ENCODE measurements at places on chromosomes 1 and 21. TPM values are rescaled to one million over a fixed set of nuclear protein-coding genes. Genes with fewer than 3 reads are reported as not detected.

GRCh38 chr1:180254854-180255253 lies 24.8 kb downstream of the LHX4 start:
- H3K27me3 ChIP-seq, result no peaks in the 10 kb centered on the region
- no peak overlapping the region for H3K27ac ChIP-seq
- no peaks in the 10 kb centered on the region for H3K4me1 ChIP-seq
- DNase-seq, result peak; percentile 37
- no peak overlapping the region for H3K4me3 ChIP-seq
- no peaks in the 10 kb centered on the region for H3K36me3 ChIP-seq

- H3K27ac ChIP-seq, result no peak overlapping the region
- no peaks in the 10 kb centered on the region for H3K4me1 ChIP-seq
- no peaks in the 10 kb centered on the region for H3K27me3 ChIP-seq
- no peak overlapping the region for H3K4me3 ChIP-seq
Observed at GRCh38 chr1:214331827-214332423, 51.0 kb downstream of the SMYD2 start.

DNA sequence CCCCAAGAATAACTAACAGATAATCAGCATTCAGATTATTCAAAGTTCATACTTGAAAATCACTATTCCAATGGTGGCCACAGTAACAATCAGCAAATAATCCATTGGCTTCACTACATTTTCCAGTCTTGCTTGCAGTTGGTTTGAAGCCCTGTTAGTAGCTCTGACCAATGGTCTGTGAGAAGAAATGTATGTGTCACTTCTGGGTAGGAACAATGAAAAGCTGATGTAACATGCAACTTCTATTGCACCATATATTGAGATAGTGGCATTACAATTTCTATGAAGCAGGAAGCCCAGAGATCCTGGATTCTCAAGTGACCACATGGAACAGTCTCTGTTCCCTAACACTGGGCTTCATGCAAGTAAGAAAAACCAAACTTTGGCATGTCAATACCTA lies 250.9 kb upstream of the DAB1 start:
- no peak overlapping the region for H3K4me3 ChIP-seq
- no peak for DNase-seq
- H3K4me1 ChIP-seq, result no peaks in the 10 kb centered on the region

DNA sequence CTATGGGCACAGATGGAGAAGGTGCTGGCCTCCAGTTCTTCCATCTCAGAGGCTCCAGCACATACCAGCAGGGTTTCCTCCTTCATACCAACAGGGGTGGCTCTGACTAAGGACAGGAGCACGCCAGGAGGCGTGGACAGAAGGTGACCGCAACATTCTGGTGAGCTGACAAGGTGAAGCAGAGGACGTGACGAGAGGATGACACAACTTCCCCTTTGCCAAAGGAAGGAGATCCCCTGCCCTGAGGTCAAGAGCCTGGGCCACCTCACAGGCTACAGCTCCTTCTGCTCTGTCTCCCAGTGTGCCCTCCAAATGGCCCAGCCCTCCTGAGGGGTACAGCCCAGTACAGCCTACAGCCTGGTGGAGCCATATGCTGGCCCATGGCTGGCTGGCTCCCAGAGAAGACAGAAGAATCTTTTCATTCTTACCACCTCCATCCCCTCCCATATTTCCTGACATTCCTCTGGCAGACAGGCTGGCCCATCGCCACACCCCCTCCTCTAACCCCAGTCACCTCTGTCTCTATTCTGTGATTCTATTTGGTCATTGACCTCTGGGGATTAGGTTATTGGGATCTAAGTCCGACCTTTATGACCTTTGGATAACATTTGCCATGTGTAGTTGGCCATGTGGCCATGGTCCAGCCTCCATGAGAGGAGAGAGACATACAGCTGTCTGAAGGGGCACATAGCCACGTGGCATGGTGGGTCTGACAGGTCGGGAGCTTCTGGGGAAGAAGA lies 5.1 kb upstream of the LAMB3 start:
- no peak overlapping the region for H3K4me3 ChIP-seq
- H3K36me3 ChIP-seq, result no peaks in the 10 kb centered on the region
- H3K4me1 ChIP-seq, result no peaks in the 10 kb centered on the region
- no peaks in the 10 kb centered on the region for H3K27me3 ChIP-seq
- no peak overlapping the region for H3K27ac ChIP-seq

DNA sequence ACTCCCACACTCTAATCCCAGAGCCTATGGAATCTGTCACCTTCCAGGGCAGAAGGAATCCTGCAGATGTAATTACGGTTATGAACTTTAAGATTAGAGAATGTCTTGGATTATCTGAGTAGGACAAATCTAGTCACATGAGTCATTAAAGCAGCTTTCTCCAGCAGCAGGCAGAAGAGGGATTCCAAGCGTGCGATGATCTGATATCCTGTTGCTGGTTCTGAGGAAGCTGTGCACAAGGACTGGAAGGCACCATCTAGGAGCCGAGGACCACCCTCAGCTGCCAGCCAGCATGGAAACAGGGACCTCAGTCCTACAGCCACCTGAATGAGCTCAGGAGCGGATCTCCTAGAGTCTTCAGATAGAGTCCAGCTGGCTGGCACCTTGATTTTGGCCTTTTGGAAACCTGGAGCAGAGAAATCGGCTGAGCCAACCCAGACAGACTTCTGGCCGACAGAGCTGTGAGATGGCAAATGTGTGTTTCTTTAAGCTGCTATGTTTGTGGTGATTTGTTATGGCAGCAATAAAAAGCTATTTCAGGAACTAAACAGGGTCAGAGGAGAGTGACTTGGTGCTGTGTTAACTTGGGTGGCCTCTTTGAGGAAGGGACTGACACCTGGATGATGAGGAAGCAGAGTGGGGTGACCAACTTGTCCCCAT lies 34.5 kb downstream of the LRRN2 start:
- no peaks in the 10 kb centered on the region for H3K4me1 ChIP-seq
- no peak overlapping the region for H3K4me3 ChIP-seq
- no peaks in the 10 kb centered on the region for H3K27me3 ChIP-seq
- no peaks in the 10 kb centered on the region for H3K36me3 ChIP-seq

DNA sequence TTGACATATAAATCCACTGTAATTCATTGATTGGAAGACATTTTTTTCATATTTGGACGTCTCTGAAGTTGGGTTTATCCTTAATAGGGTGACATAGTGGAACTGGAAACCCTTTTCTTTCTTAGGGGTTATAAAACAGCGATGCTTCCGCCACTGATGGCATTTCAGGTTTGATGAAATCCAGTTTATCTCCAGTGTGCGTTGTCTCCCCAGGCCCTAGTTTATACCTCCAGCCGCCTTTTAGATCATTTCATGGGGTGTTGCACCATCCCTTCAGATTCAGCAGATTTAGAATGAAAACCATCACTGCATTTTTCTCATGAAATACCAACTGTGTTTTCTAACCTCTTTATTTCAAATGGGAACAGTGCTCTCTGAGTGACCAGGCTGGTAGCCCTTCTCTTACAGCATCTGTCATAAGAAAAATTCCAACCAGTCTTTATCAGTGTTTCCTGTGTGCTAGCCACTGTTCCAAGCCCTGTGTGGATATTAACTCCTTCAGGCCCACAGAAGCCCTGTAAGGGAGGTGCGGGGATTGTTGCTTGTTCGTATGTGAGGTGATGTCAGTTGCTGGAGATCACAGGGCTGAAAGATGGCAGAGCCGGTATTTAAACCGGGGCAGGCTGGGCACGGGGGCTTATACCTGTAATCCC lies 19.0 kb downstream of the H6PD start:
- peaks cover 2% of the 10 kb centered on the region for H3K36me3 ChIP-seq
- no peak overlapping the region for H3K4me3 ChIP-seq
- no peaks in the 10 kb centered on the region for H3K4me1 ChIP-seq

GRCh38 chr1:156025876-156026275 lies 5.1 kb upstream of the SSR2 start:
- no peaks in the 10 kb centered on the region for H3K27me3 ChIP-seq
- DNase-seq, result peak; percentile 54
- H3K36me3 ChIP-seq, result no peaks in the 10 kb centered on the region
- H3K4me1 ChIP-seq, result no peaks in the 10 kb centered on the region

GRCh38 chr1:63817152-63817667 lies 43.4 kb downstream of the ROR1 start:
- no peak overlapping the region for H3K27ac ChIP-seq
- DNase-seq, result no peak

- peaks cover 3% of the 10 kb centered on the region for H3K36me3 ChIP-seq
- H3K27ac ChIP-seq, result no peak overlapping the region
- H3K4me3 ChIP-seq, result no peak overlapping the region
- no peaks in the 10 kb centered on the region for H3K27me3 ChIP-seq
Observed at GRCh38 chr1:16996845-16997244, 14.9 kb downstream of the ATP13A2 start.

GRCh38 chr1:236113324-236114032 lies 28.9 kb upstream of the GPR137B start:
- DNase-seq, result no peak
- H3K4me3 ChIP-seq, result no peak overlapping the region
- no peaks in the 10 kb centered on the region for H3K36me3 ChIP-seq
- no peaks in the 10 kb centered on the region for H3K4me1 ChIP-seq
- H3K27ac ChIP-seq, result no peak overlapping the region
- no peaks in the 10 kb centered on the region for H3K27me3 ChIP-seq

DNA sequence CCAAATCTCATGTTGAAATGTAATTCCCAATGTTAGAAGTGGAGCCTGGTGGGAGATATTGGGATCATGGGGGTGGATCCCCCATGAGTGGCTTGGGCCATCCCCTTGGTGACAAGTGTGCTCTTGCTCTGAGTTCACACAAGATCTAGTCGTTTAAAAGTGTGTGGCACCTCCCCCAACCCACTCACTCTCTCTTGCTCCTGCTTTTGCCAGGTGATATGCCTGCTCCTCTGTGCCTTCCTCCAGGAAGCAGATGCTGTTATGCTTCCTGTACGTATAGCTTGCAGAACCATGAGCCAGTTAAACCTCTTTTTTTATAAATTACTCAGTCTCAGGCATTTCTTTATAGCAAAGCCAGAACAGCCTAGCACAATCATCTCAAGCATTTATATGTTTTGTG lies 23.0 kb upstream of the HSPA13 start:
- no peaks in the 10 kb centered on the region for H3K36me3 ChIP-seq
- H3K4me1 ChIP-seq, result no peaks in the 10 kb centered on the region
- no peaks in the 10 kb centered on the region for H3K27me3 ChIP-seq
- H3K27ac ChIP-seq, result no peak overlapping the region

DNA sequence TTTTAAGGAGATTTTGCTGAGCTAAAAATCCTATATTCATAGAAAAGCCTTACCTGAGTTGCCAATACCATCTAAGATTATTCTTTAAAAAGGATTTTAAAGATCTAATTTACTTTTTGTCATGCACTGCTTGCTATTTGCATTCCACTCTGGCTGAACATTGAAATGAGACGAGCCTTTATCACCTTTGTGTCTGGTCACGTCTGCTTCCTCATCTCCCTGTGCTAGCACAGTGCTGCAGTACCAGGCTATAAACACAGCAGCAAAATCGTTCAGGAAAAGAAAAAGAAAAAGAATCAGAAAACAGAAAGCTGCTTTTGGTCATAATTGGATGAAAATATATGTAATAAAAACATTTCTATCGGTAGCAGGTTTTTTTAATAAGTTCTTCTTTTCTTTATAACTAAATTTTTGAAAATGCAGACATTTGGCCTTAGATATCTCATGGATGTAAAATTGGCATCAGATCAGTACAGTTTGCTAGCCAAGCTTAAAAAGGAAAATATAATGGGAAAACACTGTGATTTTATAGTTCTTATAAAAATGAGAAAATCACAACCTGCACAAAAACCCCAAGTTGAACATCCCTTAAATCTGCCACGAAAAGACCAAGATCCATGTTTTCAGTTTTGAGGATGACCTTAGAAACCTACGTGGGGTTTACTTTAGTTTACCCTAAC lies 735.7 kb upstream of the CXADR start:
- no peaks in the 10 kb centered on the region for H3K27me3 ChIP-seq
- no peaks in the 10 kb centered on the region for H3K4me1 ChIP-seq
- no peak overlapping the region for H3K4me3 ChIP-seq
- no peak overlapping the region for H3K27ac ChIP-seq
- H3K36me3 ChIP-seq, result no peaks in the 10 kb centered on the region
- no peak for DNase-seq

DNA sequence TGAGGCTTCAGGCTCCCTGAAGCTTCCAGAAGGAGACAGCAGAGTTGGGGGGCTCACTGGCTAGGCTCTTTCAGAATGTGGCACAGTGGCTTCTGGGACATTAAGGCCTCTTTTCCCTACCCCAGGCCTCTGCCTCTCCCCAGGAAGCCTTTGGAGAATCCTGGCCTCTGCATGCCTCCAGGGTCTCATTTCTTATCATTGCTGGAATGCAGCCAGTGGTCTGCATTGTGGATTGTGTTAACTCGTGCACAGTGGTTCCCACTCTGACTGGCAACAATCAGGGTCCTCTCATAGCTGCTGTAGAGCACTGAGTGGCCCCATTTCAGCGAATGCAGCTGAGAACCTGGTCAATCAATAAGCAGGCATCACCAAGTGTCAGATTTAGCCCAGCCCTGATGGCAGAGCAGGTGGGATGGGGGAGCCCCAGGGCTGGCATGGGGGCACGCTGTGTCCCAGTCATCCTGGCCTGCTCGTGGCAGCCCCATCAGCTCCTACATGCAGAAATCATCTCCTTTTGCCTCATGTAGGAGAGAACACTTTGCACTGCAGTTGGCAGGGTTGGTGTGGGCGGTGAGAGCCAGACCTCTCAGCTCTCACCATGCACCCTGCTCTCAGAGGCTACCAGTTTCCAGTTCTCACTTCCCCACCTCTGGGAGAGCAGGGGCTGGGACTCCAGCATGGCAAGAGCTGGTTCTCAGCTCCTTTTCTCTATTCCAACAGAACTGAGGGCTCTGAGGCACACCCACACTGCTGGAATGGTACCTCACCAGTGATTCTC lies 13.4 kb downstream of the ADORA1 start:
- no peaks in the 10 kb centered on the region for H3K36me3 ChIP-seq
- H3K4me1 ChIP-seq, result no peaks in the 10 kb centered on the region
- no peak for DNase-seq
- H3K4me3 ChIP-seq, result no peak overlapping the region

GRCh38 chr1:89262643-89263042 lies 10.0 kb downstream of the GBP5 start:
- no peak overlapping the region for H3K27ac ChIP-seq
- H3K36me3 ChIP-seq, result no peaks in the 10 kb centered on the region
- DNase-seq, result no peak
- H3K4me3 ChIP-seq, result peak overlapping the region; percentile 24
- H3K4me1 ChIP-seq, result peaks cover 2% of the 10 kb centered on the region

Gene CSDE1
- 607 TPM for total RNA-seq

Gene SDC3
- 72.7 TPM for total RNA-seq

Gene HTR6
- not detected for total RNA-seq

Gene ZNF691
- total RNA-seq, result 9.8 TPM

Gene FNDC5
- total RNA-seq, result 17.6 TPM

Gene GJC2
- total RNA-seq, result 4.5 TPM
